HEK293T (cell line): ENCODE measurements at places on chromosomes 1 and 21.
A peak's percentile ranks its signal among the peaks of the same experiment; 100 is the strongest.

- DNase-seq, result peak; percentile 28
Observed at GRCh38 chr1:21012937-21013336, 163.8 kb downstream of the EIF4G3 start.

DNA sequence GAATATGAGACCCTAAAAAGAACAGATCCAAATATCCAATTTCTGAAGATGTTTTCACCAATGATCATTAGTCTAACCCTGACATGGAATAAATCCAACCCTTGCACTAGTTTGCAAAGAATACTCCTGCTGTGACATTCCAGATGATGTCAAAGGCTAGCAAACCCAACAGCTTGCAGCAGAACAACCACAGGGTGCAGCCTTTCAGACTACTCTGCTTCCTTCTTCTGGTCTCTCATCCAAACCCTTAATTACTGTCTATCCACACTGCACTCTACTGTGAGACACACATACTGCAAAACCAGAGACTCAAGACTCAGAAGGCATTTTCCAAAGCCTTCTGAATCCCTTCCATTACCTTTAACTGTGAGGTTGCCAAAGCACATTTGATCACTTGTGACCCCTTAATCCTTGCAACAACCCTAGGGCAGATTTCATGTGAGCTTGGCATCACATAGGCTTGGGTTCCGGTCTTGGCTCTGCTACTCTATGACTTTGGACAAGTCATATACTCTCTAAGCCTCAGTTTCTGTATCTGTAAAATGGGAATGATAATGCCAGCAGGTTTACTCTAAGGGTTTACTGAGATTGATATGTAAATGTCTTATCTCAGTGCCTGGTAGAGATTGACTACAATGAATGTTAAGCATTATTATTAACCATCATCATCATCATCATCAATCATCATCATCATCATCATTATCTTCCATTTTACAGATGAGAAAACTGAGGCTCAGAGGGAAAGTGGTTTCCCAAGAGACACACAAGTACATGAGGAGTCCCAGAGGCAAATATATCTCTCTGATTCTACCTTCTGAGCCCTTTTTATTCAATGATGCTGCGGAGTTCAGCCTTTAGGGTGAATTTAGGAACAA is 94.5 kb downstream of the SYF2 start:
- DNase-seq, result no peak

- peak; percentile 33 for DNase-seq
Observed at GRCh38 chr1:221845650-221846371, 103.9 kb upstream of the DUSP10 start.

- no peak for DNase-seq
Observed at GRCh38 chr1:26890467-26890796, 349 bp upstream of the GPN2 start.

DNA sequence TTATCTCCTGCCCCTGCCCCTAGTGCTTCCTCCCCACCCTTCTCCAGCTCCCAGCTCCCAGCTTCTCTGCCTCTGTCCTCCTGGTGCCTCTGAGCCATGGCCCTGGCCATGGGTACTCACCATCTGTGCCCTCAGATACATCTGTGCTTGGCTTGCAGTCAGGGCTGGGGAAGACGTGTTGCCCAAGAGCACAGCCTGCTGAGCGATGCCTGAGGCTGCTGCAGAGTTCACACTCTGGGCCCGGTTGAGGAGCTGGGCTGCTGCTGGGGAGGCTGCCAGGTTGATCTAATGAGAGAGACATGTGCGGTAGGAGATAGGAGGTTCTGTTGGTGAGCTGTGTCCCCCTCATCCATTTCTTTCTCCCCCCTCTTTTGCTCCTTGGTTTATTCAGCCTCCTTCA is 49.4 kb upstream of the A3GALT2 start:
- DNase-seq, result no peak

DNA sequence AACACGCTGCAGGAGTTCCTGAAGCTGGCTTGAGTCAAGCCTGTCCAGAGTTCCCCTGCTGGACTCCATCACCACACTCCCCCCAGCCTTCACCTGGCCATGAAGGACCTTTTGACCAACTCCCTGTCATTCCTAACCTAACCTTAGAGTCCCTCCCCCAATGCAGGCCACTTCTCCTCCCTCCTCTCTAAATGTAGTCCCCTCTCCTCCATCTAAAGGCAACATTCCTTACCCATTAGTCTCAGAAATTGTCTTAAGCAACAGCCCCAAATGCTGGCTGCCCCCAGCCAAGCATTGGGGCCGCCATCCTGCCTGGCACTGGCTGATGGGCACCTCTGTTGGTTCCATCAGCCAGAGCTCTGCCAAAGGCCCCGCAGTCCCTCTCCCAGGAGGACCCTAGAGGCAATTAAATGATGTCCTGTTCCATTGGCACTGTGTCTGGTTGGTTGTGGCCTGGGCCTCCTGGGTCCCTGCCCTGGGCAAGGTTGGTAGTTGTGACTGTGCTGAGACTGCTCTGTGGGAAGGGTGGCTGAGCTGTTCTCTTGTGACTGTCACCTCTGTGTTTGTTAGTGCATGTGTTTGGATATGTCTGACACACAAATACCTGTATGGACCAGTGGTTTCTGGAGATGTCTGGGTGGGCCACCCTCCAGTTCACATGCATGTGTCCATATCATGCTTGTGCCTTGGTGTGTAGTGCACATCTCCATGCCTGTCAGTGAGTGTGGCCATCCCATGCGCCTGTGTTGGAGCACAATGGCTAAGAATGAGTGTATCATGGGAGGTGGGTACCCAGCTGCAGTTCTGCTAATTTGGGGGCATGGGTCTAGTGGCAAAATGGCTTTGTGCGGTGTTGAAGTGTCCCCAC is 1.4 kb downstream of the SH3BGRL3 start:
- no peak for DNase-seq

DNA sequence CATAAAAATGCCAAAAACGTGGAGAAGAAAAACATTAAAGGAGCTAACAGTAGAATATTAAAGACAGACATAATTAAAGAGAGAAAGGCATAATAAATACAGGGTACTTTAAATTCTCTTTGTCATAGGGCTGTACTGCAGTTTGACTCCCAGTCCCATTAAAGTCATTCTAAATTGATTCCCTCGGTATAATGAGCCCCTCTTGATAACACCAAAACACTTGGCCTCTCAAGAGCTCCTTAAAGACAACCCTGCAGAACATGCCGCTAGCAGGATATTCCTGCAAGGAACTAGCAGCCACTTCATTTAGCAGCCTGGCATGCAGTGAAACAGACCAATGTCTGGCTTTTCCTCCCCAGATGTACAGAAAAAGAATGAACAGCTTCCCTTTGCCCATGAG is 273.8 kb upstream of the ESRRG start:
- no peak for DNase-seq

DNA sequence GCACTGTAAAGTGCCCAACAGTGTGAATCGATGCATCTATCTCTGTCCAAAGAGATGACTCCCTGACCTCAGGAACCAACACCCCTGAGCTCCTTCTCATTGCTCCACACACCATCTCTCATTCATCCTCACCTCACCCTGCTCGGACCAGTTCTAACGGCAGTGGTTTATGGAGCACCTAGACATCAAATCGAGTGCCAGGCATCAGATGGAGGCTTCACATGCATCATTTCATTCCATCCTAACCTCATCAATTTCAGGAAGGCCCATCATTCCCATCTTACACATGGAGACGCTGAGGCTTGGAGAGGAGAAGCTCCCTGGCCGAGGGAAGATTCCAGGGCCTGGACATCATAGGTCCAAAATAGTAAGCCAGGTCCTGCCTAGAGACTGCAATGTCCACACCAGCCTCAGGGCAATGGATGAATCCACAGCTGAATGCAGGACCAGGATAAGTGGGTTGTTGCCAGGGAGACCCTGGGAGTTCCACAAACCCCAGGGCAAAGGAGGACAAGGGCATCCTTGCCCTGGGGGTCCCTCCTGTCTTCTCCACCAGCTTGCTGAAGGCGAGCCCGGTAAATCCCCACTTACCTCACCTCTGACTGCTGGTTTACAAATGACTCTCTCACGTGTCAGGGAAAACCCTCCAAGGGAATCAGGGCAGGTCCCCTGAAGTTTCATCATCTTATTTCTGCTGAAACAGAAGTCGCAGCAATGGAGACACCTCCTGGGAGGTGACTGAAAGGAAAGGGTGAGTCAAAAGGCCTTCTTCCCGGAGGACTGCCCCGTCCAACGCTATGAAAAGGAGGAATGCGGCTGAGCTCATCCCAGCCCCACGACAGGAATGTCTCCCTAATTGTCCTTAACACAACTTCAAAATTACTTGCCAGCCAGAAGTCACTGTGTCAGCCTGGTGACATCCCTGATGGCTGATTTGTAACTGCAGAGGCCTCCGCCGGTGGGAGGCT is 9.0 kb upstream of the IFFO2 start:
- no peak for DNase-seq

- no peak for DNase-seq
Observed at GRCh38 chr1:208264469-208265121, 20.4 kb upstream of the PLXNA2 start.

- no peak for DNase-seq
Observed at GRCh38 chr1:89361681-89362080, 2.2 kb upstream of the GBP6 start.

- no peak for DNase-seq
Observed at GRCh38 chr1:46278807-46279206, 24.6 kb downstream of the LRRC41 start.

GRCh38 chr1:231836227-231836893 is 209.8 kb downstream of the DISC1 start:
- DNase-seq, result no peak

- DNase-seq, result no peak
Observed at GRCh38 chr1:204846546-204846945, 24.1 kb upstream of the NFASC start.

DNA sequence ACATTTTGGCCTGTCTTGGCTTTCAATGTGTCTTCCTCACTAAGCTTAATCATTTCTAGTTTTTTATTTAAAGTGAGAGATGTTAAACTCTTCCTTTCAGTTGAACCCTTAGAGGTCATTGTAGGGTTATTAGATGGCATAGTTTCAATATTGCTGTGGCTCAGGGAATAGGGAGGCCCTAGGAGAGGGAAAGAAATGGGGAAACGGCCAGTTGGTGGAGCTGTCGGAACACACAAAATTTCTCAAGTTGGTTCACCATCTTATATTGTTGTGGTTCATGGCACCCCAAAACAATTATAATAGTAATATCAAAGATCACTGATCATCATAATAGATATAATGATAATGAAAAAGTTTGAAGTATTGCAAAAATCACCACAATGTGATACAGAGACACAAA is 31.4 kb upstream of the KAZN start:
- DNase-seq, result no peak

- DNase-seq, result no peak
Observed at GRCh38 chr1:92817137-92817697, 14.6 kb upstream of the RPL5 start.
